MV-4-11 (cell line): ENCODE measurements at places on chromosomes 4 and X.

DNA sequence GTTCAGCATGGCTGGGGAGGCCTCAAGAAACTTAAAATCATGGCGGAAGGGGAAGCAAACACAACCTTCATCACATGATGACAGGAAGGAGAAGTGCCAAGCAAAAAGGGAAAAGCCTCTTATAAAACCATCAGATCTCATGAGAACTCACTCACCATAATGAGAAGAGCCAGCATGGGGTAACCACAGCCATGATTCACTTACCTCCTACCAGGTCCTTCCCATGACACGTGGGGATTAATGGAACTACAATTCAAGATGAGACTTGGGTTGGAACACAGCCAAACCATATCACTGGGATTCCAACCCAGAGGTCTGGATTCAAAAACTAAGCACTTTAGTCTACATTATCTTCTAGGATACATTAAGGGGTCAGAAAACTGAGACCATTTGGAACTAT, 609.6 kb upstream of the SPANXN1 start:
- no peak for DNase-seq

GRCh38 chr4:103008875-103009729, 10.4 kb downstream of the SLC9B1 start:
- peak; percentile 45 for DNase-seq

DNA sequence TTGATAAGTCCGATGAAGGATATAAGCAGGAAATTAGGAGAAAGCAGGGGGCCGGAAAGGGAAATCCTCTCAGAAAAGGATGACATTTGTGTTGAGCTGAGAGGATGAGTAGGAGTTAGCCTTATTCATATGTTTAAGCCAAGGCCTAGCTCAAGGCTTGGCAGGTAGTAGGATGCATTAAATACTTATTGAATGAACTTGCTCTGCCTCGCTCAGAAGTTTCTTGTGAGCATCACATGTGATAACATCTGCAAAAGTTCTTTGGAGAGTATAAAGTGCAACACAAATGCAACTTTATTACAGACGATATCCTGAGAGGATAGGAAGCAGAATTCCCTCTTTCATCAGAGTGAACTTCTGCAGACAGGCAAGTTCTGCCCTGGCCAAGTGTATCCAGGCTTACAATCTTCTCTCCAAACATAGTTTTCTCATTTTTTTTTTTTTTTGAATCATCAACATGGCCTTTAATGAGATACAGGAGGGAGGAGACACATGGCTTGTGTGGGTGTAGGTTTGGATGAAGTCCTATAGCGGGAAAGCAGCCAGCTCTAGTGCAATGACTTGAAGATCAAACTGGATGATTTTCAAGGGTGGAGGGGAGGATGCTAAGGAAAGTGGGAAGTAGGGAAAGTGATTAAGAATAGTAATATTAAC, 48.1 kb downstream of the LUZP4 start:
- DNase-seq: no peak

DNA sequence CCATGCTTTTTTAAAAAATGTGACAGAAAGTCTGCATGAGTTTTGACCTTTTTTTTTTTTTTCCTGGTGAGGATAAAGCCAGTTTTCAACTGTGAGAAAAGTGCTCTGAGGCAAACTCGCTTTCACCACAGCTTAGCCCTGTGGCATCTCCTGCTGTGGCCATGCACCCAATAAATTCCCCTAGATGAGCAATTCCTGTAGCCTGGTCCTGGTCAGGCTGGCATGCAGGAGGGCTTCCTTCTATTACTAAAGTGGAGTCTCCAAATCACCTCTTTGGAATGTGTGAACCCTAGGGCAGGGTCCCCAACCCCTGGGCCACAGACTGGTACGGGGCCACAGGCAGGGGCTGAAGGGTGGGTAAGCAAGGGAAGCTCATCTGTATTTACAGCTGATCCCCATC, 265.4 kb downstream of the RAPGEF2 start:
- DNase-seq: no peak

GRCh38 chr4:88268913-88269312, 15.4 kb downstream of the PPM1K start:
- no peak for DNase-seq
